Activated naive CD4-positive, alpha-beta T cell treated with anti-CD3 and anti-CD28 coated beads for 36 hours (primary cell): ENCODE measurements at places on chromosomes 6 and 20.

- peak; percentile 26 for DNase-seq
Measured at GRCh38 chr6:151807513-151808370, at the start of gene ESR1. TSS of gene ESR1 (plus strand) at chr6:151807682. CDS start at chr6:151807913, 231 bp downstream.

DNA sequence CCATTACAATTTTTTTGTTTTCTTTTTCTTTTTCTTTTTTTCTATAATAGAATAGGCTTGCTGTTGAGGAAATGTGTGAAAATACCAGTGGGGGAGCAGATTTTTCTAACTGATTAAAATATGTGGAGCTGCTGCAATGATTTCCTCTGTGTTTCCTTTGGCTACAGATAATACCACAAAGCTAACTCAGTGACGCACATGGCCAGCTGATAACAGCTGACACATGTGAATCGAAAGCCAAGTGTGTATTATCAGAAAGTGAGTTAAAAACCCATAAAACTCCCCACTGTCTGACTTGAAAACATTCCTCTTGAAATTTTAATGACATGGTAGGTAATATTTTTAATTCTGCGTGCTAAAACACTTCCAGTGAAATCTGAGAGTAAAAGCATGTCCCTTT, 70.8 kb upstream of the AHI1 start:
- DNase-seq = peak; percentile 65

- no peak for DNase-seq
Measured at GRCh38 chr6:54198134-54198533, 86.9 kb downstream of the MLIP start.

GRCh38 chr20:46195264-46196036, 77.3 kb downstream of the CD40 start:
- no peak for DNase-seq

GRCh38 chr6:53433261-53433950, 84.7 kb upstream of the ELOVL5 start:
- DNase-seq = no peak

DNA sequence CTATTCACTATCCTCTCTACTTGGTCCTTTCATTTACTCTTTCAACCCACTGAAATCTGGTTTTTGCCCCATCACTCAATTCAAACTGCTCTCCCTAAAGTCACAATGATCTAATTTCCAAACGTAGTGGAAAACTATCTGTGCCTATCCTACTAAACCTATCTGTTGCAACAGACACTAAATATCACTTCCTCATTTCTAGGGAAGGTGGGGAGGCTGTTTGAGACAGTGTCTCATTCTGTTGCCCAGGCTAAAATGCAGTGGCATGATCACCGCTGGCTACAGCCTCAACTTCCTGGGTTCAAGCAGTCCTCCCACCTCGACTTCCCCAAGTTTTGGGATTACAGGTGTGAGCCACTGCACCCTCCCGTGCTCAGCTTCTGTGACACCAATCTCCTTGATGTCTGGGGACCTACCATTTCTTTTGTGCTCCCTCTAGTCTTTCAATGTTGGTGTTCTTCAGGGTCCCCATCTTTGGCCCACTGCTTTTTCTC, 8.8 kb downstream of the RANBP9 start:
- DNase-seq = no peak

DNA sequence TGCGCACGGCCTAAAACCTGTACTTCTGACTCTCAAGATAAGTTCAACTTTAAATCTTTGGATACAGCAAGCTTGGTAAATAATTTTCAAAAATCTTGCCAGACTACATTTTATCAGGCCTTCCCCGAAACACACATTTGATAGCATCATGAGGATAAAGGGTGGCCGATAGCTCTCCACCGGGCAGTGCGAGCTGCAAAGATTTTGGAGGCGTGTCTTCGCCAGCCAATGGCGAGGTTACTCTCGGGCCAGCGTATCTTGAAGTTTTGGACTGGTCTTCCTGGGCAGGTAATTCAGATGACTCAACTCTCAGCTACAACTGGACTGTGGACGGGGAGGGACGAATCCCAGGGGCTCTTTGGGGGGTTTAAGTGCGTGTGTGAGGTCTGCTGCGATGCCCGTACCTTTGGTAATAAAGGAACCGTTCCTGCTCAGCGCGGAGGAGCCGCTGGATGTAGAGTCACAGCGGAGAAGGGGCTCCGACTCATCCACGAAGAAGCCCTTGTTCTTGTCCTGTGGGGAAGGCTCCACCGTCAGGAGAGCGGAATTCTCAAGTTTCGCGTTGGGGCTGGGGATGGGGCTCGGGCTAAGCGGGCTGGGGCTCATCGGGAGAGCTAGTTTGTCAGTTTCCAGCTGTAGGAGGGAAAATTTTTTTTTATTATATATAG, 75.3 kb downstream of the TNFRSF21 start:
- no peak for DNase-seq

DNA sequence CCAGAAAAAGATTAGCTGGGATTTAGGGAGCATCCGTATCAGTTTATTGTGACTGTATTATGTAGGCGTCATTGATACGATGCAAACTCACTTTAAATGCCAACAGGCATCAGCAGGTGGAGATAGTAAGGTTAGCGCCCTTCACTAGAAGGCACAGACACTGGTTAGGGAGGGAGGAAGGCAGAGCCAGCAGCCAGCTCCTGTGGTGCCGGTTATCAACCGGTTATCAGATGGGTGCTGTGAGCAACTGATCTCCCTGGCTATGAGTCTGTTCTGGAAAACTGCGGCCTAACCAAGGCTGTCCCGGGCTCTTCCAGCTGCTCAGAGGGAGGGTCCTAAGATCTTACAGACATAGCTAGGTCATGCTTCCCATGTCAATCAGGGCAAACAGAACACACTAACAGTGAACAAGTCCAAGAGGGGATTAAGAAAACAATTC, 47.5 kb upstream of the CD93 start:
- no peak for DNase-seq
